ENCODE measurements at places on chromosomes 1 and 21. TPM values are rescaled to one million over a fixed set of nuclear protein-coding genes. Genes with fewer than 3 reads are reported as not detected.
A peak's percentile ranks its signal among the peaks of the same experiment; 100 is the strongest.

- no peak overlapping the region for H3K27ac ChIP-seq
- no peaks in the 10 kb centered on the region for H3K4me1 ChIP-seq
- H3K4me3 ChIP-seq, result no peak overlapping the region
- no peaks in the 10 kb centered on the region for H3K27me3 ChIP-seq
Observed at GRCh38 chr1:107378866-107379265, 238.0 kb downstream of the NTNG1 start.

DNA sequence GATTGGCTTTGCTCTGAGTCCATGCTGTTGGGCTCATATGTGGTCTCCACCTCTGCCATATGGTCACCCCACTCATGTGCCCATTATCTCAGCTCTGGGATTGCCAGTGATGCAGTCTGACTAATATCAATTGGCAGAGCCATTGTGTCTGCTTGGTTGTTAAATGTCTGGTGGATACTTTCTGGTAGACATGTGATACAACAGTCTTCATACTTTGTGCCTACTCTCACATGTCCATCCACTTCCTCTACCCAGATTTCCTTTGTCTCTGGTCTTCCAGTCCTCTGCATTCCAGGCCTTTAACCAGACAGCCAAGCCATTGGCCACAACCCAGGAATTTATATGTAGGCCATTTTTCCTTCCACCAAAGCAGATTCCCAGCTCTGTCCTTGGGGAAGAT, 30.8 kb upstream of the DIPK1A start:
- no peak overlapping the region for H3K27ac ChIP-seq
- no peak overlapping the region for H3K4me3 ChIP-seq
- no peaks in the 10 kb centered on the region for H3K27me3 ChIP-seq
- peaks cover 51% of the 10 kb centered on the region for H3K4me1 ChIP-seq

The DNAJC6 gene
- total RNA-seq, result 5.1 TPM

The OR2T2 gene
- not detected for total RNA-seq

- H3K36me3 ChIP-seq, result no peaks in the 10 kb centered on the region
- H3K4me1 ChIP-seq, result no peaks in the 10 kb centered on the region
- no peaks in the 10 kb centered on the region for H3K27me3 ChIP-seq
- H3K27ac ChIP-seq, result no peak overlapping the region
Observed at GRCh38 chr1:194929357-194929756, 1678.9 kb downstream of the KCNT2 start.

The PDE4B gene
- 29.7 TPM for total RNA-seq

DNA sequence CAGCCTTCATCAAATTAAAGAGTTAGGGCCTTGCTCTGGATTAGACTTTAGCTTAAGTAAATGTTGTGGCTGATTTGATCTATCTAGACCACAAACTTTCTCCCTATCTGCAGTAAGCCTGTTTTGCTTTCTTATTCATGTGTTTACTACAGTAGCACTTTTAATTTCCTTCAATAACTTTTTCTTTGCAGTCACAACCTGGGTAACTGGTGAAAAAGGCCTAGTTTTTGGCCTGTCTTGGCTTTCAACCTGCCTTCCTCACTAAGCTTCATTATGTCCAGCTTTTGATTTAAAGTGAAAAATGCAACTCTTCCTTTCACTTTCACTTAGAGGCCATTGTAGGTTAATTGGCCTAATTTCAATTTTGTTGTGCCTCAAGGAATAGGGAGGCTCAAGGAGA, 12.5 kb upstream of the LPGAT1 start:
- no peaks in the 10 kb centered on the region for H3K36me3 ChIP-seq
- DNase-seq, result no peak
- H3K27me3 ChIP-seq, result no peaks in the 10 kb centered on the region
- H3K4me1 ChIP-seq, result peaks cover 11% of the 10 kb centered on the region
- no peak overlapping the region for H3K27ac ChIP-seq

DNA sequence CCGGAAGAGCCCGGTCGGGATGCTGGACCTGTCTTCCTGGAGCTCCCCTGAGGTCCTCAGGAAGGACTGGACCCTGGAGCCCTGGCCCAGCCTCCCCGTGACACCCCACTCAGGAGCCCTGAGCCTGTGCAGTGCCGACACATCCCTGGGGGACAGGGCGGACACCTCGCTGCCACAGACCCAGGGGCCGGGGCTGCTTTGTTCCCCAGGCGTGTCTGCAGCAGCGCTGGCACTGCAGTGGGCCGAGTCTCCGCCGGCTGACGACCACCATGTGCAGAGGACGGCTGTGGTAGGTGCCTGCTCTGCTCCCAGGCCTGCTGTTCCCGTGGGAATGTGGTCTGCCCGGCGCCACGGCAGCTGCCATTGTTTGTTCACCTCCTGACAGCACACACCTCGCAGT, 42.1 kb upstream of the DIP2A start:
- H3K27ac ChIP-seq, result no peak overlapping the region
- no peaks in the 10 kb centered on the region for H3K27me3 ChIP-seq
- H3K4me1 ChIP-seq, result no peaks in the 10 kb centered on the region
- no peak for DNase-seq

DNA sequence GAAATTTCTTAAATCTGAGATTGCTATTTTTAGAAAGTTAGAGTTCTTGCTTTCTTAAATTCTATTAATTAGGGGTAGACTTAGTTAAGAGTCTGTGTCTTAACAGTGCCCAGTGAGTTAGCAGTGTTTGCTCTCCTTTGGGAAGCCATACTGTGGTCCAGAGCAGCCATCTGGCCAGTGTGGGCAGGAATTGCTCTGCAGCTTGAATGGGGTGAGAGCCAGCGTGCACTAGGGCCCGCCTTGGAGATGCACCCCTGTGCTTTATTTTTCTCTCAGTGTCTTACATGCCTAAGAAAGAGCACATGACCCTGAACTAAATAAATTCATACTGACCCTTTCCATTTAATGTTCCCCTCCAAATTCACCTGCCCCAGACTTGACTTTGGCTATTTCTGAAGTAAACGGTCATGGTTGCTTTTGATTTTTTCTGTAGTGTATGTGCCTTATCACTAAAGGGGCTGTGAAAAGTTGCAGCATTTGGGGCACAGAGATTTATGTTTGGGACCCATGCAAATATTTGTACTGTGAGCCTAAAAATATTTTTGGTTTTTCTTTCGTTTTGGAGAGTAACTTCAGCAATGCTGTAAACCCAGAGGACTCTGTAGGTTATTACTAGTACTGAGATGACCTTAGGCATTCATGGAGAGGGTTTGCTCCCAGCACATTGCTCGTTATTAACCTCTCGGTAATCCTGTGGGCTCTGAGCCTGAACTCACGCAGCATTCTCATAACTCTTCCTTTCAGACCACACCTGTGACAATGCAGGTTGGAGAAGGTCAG, 21.3 kb upstream of the KCNQ4 start:
- no peak overlapping the region for H3K27ac ChIP-seq
- H3K4me1 ChIP-seq, result peaks cover 27% of the 10 kb centered on the region
- no peak for DNase-seq
- no peaks in the 10 kb centered on the region for H3K27me3 ChIP-seq
- H3K4me3 ChIP-seq, result no peak overlapping the region
- H3K36me3 ChIP-seq, result peaks cover 52% of the 10 kb centered on the region

GRCh38 chr1:179166663-179167417, 62.6 kb downstream of the ABL2 start:
- H3K27ac ChIP-seq, result no peak overlapping the region
- DNase-seq, result no peak
- H3K4me1 ChIP-seq, result no peaks in the 10 kb centered on the region
- H3K27me3 ChIP-seq, result no peaks in the 10 kb centered on the region

DNA sequence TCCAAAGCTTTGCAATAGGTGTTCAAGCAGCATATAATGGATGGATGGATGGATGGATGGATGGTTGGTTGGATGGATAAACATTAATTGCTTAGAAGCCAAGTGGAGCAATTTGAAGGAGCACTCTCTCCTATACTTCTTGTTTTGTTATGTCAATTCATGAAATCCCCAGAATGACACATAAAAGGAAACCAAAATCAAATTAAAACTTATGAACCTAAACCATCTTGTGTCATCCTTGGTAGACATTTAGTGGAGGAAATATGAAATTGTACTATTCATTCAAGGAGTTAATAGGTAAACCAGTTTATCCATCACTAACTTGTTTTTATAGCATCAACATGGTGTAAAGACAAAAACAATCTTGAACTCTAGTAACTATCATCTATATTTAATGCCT, 122.5 kb downstream of the NR5A2 start:
- H3K36me3 ChIP-seq, result no peaks in the 10 kb centered on the region
- H3K4me3 ChIP-seq, result no peak overlapping the region
- H3K27me3 ChIP-seq, result no peaks in the 10 kb centered on the region
- no peak overlapping the region for H3K27ac ChIP-seq

The FAM167B gene
- 0.33 TPM for total RNA-seq

The KRTAP15-1 gene
- not detected for total RNA-seq

The RHD gene
- total RNA-seq, result not detected

GRCh38 chr21:34743831-34744230, 75.0 kb downstream of the CLIC6 start:
- no peaks in the 10 kb centered on the region for H3K4me1 ChIP-seq
- H3K36me3 ChIP-seq, result no peaks in the 10 kb centered on the region
- no peaks in the 10 kb centered on the region for H3K27me3 ChIP-seq
- H3K4me3 ChIP-seq, result no peak overlapping the region
- DNase-seq, result no peak

The LRRC3 gene
- 0.90 TPM for total RNA-seq

GRCh38 chr1:181135815-181136737, 47.6 kb downstream of the IER5 start:
- no peak for DNase-seq
- no peak overlapping the region for H3K4me3 ChIP-seq
- H3K27ac ChIP-seq, result peak overlapping the region; percentile 8
- H3K4me1 ChIP-seq, result peaks cover 21% of the 10 kb centered on the region
- H3K36me3 ChIP-seq, result no peaks in the 10 kb centered on the region

Measured in CD8-positive, alpha-beta memory T cell (primary cell).